Activated naive CD4-positive, alpha-beta T cell treated with Interleukin-2 at 50 U/mL for 16 hours (primary cell): ENCODE measurements at places on chromosomes 2 and 18.

GRCh38 chr2:240518981-240519380 lies 38.8 kb downstream of the ANKMY1 start:
- DNase-seq, result no peak

- no peak for DNase-seq
Observed at GRCh38 chr2:114642166-114642770, 199.8 kb downstream of the DPP10 start.

GRCh38 chr2:38728694-38729093 lies 22.5 kb downstream of the SRSF7 start:
- no peak for DNase-seq

DNA sequence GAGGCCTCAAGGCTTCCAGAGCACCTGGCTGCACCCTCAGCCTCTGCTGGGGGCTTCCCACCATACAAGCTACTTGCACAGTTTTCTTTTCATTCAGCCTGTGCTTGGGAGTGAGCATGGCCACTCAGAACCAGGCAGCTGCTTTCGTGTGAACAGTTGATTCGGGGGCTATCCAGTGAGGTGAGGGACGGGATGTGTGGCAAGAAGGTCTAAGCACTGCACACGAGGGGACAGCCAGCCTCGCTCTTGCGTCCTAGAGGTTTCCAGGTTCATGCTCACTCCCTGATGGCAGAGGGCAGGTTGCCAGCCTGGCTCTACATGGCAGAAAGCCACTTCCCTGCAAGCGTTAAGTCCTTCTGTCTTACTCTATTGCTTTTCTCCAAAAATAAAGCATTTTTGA lies 146.2 kb downstream of the MBP start:
- DNase-seq, result no peak

DNA sequence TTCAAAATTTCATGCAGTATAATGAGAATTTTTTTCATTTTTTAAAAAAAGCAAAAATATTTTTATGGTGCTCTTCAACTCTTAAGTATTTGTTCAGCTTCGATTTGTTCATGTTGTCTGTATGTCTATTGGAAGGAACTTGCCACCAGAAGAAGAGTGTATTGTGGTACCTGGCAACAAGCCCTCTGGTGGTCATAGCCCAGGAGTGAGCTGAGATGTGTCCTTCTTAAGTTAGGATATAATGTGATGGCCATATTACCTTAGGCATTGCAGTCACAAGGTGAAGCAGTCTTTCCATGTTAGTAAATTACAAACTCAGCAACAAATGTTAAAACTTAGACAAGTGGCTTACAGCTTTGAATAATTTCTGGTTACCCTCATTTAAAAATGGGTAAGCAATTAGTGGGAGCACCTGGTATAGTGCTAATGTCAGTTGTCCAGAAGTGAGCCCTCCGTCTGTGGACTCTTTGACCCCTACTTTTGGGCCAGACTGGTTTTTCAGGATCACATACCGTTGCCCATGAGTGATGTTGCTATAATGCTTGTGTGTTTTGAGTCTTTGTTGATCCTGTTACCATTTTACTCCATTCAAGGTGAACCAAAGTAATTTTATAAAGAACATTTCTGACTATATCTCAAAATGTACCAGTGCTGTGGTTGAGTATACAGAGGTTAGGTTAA lies 57.4 kb downstream of the MYO1B start:
- DNase-seq, result no peak

DNA sequence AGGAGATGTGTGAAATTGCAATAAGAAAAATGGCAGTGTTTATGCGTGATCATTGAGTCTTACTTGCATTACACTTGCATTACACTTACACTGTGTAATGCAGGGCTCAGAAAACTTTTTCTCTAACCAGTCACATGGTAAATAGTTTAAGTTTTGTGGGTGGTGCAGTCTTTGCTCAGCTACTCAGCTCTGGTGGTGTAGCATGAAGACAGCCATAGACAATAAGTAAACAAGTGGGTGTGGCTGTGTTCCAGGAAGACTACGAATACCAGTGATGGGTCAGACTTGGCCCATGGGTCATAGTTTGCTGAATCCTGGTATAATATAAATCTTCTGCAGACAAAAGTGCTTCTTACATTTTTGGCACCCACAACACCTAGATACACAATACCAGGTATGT lies 115.6 kb upstream of the CYP1B1 start:
- DNase-seq, result no peak

DNA sequence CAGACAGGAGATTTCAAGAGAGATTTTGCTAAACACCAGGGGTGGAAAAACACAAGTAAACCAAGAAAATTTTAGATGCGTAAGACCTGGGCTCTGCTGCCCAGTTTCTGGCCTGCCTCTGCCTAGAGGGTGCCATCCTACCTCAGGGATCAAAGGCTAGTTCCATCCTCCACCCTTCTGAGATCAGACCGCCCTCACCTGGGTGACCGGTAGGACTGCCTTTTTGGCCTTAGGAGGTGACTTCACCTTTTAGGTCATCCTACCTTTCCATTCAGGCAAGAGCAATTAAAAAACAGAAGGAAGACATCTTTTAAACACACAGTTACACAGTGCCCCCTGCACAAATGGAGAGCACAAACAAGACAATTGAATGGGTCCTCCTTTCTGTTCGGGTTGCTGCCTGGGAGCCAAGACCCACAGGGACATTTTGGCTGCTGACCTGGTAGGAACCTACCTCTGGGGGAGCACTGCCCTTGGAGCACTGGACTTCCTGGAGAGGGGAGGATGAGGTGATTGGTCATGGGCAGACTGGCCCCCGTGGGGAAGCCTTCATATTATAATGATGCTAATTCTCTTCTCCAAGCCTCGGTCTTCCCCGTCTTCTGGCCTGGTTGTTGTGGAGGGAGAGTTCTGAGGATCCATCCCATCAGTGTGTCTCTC lies 3.1 kb downstream of the PSD4 start:
- DNase-seq, result no peak

GRCh38 chr2:175030380-175031271 lies 25.4 kb upstream of the CHN1 start:
- no peak for DNase-seq

- DNase-seq, result no peak
Observed at GRCh38 chr2:141957321-141957720, 173.5 kb downstream of the LRP1B start.
